ENCODE measurements at places on chromosomes 1 and 21. TPM values are rescaled to one million over a fixed set of nuclear protein-coding genes. Genes with fewer than 3 reads are reported as not detected.

DNA sequence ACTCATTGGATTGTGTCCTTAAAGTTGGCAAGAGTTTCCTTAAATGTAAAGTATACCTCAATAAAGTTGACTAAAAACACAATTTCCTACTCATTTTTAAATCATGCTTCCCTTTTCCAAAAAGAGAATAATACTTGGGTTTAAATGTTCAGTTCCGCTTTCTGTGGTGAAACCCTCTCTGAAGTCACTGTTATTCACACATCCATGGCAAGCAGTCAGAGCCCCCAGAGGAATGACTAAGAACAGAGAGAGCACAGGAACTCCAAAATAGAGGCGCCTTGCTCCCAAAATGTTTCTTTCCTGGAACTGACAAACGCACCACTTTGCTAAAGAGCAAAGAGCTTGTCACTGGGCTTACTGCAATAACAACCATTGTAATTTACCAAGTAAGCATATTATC, 142.5 kb downstream of the TIAM1 start:
- no peaks in the 10 kb centered on the region for H3K27me3 ChIP-seq
- peaks cover 19% of the 10 kb centered on the region for H3K4me1 ChIP-seq
- H3K27ac ChIP-seq = peak overlapping the region; percentile 6

GNAT2 gene
- not detected for total RNA-seq

DNA sequence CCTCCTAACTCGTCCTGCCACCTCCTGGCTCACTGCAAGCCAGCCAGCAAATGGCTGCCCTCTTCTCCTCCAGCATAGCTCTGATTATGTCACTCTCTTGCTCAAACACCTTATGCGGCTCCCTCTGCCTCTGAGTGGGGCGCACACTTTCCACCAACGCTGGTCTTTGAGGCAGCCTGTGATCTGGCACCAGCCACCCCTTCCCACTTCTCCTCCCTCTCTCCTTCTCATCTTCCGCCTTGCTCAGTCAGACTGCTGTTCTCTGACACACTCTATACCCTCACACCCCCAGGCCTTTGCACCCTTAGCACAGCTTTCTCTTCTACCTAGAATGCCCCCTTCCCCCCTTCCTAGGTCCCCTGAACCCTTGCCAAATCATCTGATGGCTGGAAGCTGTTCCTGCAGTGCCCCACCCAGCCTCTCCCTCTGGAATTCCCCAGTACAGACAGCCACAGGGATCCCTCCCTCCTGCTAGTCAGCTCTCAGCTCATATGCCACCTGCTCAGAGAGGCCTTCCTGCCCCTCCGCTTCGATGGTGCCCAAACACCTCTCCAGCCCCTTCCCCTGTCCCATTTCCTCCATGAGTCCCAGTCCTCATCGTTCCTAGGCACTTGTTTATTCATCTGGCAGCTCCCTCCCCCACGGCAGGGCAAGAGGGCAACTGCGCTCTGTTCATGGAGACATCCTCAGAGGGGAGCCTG, 21.7 kb upstream of the PEF1 start:
- peaks cover 25% of the 10 kb centered on the region for H3K4me1 ChIP-seq
- H3K36me3 ChIP-seq = no peaks in the 10 kb centered on the region
- H3K4me3 ChIP-seq = no peak overlapping the region
- no peaks in the 10 kb centered on the region for H3K27me3 ChIP-seq

LRRC38 gene
- total RNA-seq = not detected

GRCh38 chr1:53061859-53062707, at the start of gene PODN:
TSS of gene PODN (plus strand) at chr1:53062213. CDS start at chr1:53069856, 7,643 bp downstream.
- H3K36me3 ChIP-seq = no peaks in the 10 kb centered on the region
- no peak within 1 kb of the TSS for H3K27ac ChIP-seq
- H3K27me3 ChIP-seq = peaks cover 26% of the 10 kb centered on the region
- H3K4me1 ChIP-seq = peaks cover 7% of the 10 kb centered on the region
- DNase-seq = no peak

DNA sequence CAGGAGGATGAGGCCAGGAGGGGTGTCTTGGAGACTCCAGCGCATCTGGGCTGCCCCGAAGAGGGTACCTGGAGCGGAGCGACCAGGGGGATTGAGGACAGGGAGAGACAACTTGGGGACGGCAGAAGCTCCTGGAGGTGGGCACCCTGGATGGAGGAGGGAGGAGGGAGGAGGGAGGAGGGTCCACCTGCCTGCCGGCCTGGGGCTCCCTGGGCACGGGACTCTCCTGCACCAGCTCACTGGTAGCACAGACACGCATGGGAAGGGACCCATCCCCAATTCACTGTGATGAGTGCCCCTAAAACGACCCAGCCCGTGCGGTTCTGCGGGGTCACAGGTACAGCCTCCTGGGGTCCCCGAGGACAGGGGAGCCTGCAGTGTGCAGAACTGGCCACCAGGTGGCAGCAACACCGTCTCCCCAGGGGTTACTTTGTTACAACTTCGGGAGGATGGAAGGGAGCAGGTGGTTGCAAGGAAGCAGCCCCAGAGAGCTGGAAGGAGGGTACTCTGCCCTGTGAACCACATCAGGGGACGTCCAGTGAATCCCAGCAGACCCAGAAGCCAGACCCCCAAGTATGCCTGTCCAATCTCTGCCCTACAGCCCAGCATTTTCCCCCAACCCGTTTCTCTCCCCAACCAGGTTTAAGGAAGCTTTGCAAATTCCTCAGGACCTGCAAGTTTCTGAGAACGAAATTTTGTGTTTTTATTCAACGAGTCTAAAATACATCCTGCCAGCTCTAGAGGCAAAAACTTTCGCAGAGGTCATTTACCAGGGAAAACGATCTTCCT, 482.4 kb downstream of the NPHP4 start:
- no peaks in the 10 kb centered on the region for H3K36me3 ChIP-seq
- H3K27me3 ChIP-seq = no peaks in the 10 kb centered on the region
- DNase-seq = no peak
- no peak overlapping the region for H3K27ac ChIP-seq
- no peak overlapping the region for H3K4me3 ChIP-seq

- no peak overlapping the region for H3K27ac ChIP-seq
- DNase-seq = no peak
- H3K27me3 ChIP-seq = no peaks in the 10 kb centered on the region
- no peaks in the 10 kb centered on the region for H3K36me3 ChIP-seq
Observed at GRCh38 chr21:41216486-41216885, 48.5 kb downstream of the BACE2 start.

- H3K36me3 ChIP-seq = no peaks in the 10 kb centered on the region
- H3K4me1 ChIP-seq = no peaks in the 10 kb centered on the region
- no peak overlapping the region for H3K27ac ChIP-seq
- H3K4me3 ChIP-seq = no peak overlapping the region
- no peaks in the 10 kb centered on the region for H3K27me3 ChIP-seq
Observed at GRCh38 chr1:48099072-48099773, 102.0 kb upstream of the TRABD2B start.

SPRR2F gene
- not detected for total RNA-seq

All from astrocyte (in vitro differentiated cells and primary cell).